ENCODE measurements at places on chromosomes 13 and 19.

- DNase-seq = no peak
Observed at GRCh38 chr19:46602392-46603194, 1.5 kb downstream of the CALM3 start.

DNA sequence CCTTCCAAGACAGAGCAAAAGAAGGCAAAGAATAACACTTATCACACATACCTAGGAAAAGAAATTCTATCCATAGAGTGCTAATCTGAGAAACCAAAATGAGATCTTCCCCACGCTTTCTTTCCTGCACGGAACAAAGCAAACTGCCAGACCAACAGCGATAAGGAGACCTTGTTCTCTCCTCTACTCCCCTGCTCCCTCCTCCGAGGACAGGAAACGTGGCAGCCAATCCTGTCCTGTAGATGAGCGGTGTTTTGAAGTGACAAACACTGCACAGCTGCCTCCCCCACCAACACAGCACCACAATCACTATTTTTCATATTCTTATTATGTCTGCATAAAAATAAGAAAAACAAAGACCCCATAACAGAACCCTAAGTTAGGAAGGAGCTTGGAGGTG, 113.9 kb upstream of the IRS2 start:
- DNase-seq = no peak

DNA sequence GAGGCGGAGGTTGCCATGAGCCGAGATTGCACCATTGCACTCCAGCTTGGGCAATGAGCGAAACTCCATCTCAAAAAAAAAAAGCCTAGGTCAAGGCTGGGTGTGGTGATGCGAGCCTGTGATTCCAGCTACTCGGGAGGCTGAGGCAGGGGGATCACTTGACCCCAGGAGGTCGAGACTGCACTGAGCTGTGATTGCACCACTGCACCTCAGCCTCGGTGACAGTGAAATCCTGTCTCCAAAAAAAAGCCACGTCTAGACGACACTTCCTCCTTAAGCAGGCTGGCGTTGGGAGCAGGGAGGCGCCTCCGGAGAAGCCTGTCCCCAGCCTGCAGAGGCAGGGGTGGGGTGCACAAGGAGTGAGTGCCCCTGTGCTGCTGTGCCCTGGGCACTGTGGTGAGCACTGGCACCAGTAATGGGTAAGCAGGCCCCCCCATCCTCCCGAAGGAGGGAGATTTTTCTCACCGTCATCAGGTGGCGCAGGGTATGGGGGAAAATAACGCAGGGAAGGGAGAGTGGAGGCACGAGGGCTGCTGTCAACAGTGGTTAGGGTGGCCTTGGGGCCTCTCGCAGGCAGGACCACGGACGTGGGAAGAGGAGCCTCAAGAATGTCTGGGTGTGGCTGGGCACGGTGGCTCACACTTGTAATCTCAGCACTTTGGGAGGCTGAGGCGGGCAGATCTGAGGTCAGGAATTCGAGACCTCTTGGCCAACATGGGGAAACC, 706 bp downstream of the P2RY11 start:
- no peak for DNase-seq

- no peak for DNase-seq
Observed at GRCh38 chr13:108315273-108315672, 45.8 kb downstream of the TNFSF13B start.

- DNase-seq = no peak
Observed at GRCh38 chr13:99894840-99895443, 76.6 kb downstream of the ZIC5 start.

DNA sequence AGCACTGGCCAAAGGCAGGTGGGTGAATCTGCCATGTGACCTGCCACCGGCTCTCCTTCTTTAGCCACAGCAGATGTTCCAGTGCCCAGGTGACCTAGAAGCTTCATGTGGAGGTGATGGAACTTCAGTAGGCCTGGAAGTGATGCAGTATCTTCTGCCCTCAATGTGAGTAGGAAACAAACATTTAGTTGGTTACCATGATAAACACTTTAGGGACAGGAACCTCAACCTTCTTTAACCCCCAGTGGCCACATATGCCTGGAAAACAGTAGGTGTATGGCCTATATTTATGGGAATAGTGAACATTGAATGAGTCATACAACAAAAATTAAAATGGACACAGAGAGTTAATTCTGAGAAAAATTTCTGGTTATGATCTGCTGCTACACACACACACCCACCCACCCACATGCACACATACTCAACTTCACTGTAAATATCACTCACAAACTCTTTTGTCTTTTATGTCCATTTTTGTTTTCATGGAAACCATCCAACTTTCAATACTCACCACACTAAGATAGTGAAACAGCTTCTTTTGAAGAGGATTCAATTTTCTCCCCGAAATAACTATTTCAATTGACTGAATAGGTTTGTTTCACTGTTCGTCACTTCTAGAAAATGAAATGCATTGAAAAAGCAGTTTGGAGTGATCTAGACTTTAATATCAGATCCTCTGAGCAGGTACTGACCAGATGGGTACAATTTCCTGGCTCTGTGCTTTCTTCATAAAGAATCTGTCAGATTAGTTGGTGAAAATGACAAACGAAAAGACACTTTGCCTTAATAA, 97.3 kb downstream of the STARD13 start:
- DNase-seq = no peak

DNA sequence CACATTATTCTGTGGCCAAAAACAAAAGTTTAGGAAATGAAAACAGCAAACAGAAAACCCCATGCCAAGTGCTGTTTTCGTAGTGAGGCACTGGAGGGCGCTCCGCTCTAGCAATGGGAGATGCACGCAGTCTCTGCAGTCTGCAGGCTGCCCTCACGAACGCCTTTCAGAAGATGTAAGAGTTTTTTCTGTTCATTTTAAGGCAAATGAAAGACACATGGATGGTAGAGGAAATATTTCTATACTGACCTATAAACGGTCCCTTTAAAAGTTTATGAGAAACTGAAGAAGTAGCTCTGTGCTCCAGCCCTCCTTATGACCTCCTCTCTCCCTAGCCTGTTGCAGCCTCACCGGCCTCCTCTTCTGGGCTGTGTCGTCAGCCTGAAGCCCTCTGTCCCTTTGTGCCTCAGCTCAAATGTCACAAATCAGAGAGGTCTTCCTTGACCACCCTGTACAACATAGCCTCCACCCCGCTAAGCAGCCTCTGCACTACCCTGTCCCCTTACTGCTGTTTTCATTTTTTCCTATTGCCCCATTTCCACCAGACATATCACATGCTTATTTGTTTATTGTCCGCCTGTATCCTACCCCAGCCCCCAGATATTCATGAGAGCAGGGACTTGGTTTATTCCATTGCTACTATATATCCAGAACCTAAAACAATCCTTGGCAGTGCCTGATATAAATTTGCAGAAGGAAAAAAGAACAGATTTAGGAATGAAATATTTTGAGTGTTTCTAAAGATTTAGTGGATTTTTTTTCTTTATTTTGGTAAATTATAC, 116.4 kb downstream of the TM9SF2 start:
- no peak for DNase-seq

- no peak for DNase-seq
Observed at GRCh38 chr19:5964816-5965565, 12.9 kb downstream of the RANBP3 start.

- no peak for DNase-seq
Observed at GRCh38 chr19:23118400-23118799, 1.6 kb downstream of the ZNF730 start.

GRCh38 chr19:28532765-28533341, 680.1 kb downstream of the UQCRFS1 start:
- DNase-seq = no peak

GRCh38 chr13:81771951-81772350, 1431.0 kb upstream of the SPRY2 start:
- DNase-seq = no peak

DNA sequence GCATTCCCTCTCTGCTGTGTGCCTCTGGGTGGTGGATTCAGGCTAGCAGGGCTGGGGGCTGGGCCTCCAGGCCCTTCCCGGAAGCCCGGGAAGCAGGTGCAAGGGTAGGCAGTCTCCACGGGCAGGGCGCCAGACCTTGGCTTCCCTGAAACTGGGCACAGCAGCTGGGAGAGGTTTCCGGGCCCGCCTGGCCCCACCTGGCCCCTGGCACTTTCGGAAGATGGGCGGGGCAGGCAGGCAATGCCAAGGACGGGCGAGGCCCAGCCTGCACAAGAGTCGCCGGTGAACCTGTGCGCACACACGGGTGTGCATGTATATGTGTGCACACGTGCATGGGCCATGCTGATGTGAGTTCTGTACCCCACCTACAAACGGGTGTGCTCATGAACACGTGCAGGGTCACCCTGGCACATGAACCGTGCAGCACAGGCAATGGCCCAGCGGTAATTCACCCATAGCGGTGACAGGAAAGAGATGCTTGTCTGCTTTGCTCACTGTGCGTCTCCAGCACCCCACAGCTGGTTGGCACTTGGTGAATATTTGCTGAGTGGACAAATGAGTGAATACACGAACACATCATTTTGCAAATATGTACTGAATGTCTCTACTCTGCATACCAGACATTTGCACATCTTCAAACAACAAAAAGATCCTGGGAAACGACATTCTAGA, 15.3 kb downstream of the GADD45B start:
- DNase-seq = no peak

DNA sequence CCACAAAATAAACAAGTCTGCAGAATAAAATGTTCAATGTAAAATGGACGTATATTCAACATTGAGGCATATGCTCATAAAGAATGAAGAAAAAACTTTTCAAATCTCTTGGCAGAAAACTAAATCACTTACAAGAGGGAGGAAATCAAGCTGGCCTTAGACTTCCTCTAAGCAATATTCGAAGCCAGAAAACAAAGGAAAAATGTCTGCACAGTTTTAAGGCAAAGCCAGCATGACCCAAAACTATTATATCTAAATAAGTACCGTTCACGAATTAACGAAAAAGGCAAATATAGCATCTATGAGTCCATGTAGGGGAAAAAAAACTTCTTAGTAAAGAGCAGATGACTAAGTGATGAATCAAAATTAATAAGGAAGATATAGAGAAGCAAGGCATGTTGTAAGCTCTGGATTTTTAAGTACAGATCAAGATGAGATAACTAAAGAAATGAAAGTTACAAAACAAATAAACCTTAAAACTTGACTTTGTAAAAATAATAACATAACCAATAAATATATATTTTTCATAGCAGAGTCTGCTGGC, 101.3 kb downstream of the KCNRG start:
- DNase-seq = no peak

DNA sequence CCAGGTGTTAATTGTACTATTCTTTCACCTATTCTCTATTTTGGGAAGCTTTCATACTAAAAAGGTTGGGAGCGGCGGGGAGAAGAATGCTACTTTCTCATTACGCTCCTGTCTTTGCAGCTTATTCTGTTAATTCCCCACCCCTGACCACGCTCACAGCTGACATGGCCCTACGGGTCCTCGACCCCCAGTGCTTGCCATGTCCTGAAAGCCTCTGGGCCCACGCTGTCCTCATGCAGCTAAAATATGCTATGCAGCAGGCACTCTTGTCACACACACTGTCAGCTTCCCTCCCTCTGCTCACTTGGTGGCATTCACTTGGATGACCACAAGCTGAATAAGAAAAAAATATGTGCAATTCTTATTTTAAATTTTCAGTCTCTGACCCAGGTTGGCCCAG, 126.3 kb downstream of the RNF17 start:
- DNase-seq = no peak

DNA sequence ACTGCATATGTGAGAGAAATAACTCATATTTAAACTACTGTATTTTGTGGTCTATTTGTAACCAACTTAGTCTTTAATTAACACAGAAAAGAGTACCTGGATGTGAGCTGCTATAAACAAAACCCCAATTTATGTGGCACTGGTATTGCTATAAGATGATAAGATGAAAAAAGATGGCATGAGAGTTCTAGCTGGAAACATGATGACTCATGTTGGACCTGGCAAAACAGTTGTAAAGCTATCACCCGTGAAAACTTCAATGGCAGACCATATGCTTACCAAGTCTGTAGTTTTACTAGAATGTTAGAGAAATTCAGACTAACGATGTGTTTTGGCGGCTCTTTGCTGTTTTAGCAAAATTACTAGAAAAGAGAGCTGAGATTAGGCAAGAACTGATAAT, 69.6 kb upstream of the PCDH9 start:
- DNase-seq = no peak

- DNase-seq = no peak
Observed at GRCh38 chr13:40774672-40775071, 3.7 kb upstream of the MRPS31 start.

GRCh38 chr19:51548891-51549305, 17.4 kb upstream of the SIGLEC6 start:
- DNase-seq = no peak

DNA sequence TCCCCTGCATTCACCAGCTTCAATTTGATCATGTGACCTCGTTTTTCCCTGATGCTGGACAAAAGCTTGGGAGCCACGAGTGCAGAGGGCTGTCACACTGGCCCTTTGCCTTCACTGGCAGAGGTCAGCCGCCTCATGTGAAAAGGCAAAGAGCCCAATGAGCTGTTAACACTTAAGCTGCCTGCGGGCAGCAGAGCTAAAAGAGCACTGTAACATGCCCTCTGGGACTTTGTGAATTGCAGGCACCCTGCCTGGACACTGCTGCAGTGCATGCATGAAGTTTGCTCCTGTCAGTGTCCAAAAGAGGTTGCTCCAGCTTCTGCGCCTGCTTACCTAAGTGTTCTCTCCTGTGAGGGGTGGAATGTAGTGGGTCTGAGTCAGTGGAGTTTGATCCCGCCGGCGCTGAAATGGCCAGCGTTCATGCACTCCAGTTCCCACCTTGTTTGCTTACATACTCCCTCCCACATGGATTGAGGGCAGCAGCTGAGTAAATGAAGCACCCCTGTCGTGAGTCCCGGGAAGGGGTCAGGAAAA, 193.7 kb downstream of the RFC3 start:
- DNase-seq = no peak

DNA sequence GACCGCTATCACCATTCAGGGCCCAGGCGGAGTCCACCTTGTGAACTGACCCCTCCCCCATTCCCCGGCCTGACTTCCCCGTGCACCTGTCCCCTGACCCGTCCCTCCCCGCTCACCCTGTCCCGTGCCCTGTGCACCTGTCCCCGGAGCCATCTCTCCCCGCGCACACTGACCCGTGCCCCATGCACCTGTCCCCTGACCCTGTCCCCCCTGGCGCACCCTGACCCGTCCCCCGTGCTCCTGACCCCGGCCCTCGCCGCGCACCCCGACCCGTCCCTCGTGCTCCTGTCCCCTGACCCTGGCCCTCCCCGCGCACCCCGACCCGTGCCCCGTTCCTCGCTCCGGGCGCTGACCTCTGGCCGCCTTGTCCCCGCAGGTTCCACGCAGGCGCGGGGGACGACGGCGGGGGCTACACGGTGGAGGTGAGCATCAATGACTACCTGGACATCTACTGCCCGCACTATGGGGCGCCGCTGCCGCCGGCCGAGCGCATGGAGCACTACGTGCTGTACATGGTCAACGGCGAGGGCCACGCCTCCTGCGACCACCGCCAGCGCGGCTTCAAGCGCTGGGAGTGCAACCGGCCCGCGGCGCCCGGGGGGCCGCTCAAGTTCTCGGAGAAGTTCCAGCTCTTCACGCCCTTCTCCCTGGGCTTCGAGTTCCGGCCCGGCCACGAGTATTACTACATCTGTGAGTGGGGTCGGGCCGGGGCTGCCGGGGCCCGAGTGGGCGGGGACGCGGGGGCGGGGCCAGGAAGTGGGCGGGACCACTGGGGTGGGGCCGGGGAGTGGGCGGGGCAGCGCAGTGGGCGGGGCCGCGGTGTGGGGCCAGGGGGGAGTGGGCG, 9.7 kb downstream of the EFNA2 start:
- DNase-seq = no peak

GRCh38 chr19:12784394-12784870, 6.9 kb upstream of the JUNB start:
- DNase-seq = no peak

Measured in activated CD4-positive, alpha-beta T cell treated with anti-CD3 and anti-CD28 coated beads for 1 hour (primary cell).